Lung (tissue), 17 donors: ENCODE measurements at places on chromosomes 7 and 10.

- peak; percentile 7 for DNase-seq
Observed at GRCh38 chr10:5546891-5547680, 22.3 kb downstream of the CALML3 start.

- no peak for DNase-seq
Observed at GRCh38 chr10:63887023-63887589, 365.9 kb downstream of the REEP3 start.

DNA sequence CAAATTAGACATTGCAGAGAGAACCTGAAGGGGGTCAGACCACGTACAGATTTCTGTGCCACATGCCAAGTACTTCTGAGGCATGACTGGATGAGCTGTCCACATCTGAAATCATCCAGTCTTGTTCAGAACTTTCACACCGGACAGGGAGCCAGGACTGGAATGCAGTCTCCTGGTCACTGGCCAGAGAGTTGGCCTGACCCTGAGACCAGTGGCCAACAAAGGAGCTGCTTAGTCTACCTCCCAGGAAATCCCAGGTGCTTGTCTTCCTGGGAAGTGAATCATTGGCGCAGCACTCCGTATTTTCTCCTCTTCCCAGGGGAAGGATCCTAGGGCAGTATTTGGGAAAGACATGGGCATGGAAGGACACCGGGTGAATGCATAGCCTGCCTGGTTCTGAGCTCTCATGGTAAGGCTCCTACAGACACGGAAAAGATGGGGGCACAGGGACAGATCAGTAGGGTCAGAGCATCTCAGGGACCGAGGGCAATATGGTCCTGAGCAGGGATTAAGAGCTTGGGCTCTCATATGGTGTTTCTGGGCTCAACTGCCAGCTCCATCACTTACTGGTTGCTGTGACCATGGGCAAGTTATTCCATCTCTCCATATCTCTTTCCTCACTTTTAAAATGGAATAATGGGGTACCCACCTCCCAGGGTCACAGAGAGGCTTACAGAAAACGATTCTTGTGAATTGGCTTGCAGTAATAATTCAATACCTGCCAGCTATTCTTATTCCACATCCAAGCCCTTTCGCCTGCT, 1.3 kb upstream of the SCD start:
- DNase-seq: no peak

- no peak for DNase-seq
Observed at GRCh38 chr7:52285689-52286088, 749.7 kb upstream of the POM121L12 start.

DNA sequence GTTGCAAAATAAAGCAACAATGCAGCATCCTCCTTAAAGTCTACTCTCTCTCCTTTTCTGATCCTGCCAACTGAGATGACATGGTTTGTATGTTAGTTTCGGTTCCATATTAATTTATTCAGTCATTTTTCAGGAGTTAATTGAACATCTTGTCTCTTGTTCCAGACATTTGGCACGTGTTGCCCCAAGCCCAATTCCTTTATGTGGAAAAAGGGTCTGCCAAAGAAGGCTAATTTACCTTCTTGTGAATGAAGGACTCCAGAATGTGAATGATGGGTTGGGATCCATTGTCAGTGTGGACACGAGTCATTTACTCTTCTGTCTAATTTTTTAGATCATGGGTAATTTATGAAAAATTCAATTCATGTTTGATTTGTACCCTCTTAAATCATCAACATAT, 350.9 kb upstream of the LRGUK start:
- no peak for DNase-seq

DNA sequence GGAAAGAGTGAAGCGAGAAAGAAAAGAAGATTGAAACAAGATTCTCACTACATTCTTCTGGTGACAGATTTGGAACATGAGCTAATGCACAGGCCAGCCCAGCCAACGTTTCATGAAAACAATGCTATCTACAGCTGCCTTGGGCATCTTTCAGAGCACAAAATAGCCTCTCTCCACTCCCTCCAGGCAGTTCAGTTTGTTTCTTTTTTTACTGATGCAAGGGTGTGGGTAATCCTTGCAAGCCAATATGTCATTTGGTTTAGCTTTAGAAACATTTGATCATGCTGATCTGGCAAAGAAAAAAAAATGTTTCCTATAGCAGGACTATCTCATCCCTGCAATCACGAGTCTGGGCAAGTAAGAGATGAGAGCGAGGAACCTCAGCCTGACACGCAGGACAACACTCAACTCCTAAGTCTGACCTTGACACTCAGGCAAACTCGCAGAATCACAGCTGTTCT, 35.9 kb downstream of the SVIL start:
- DNase-seq: peak; percentile 37
